ENCODE measurements at places on chromosomes 2 and 18.
A peak's percentile ranks its signal among the peaks of the same experiment; 100 is the strongest.

DNA sequence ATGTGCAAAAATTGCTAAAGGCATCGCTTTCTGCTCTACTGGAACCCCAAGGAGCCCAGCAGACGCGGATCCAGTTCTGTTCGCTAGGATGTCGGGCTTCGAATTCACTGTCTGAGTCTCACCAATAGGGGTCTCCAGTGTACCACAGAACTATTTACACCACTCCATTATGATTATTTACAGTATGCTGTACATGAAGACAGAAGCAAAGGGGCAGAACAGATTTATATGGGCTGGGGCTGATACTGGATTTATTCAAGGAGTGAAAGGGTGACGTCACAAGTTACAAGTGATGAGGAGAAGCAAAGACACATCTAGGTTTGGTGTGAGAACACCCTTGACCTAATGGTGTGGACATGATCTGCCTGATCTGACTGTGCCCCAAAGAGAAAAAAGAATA is 185.3 kb upstream of the ATP5MC3 start:
- no peak for DNase-seq

GRCh38 chr2:25701801-25702200 is 28.4 kb upstream of the DTNB start:
- no peak for DNase-seq

- no peak for DNase-seq
Observed at GRCh38 chr2:40348665-40349064, 103.2 kb downstream of the SLC8A1 start.

- no peak for DNase-seq
Observed at GRCh38 chr2:170221317-170222288, 43.7 kb downstream of the MYO3B start.

GRCh38 chr2:159508140-159508539 is 108.2 kb downstream of the BAZ2B start:
- no peak for DNase-seq

DNA sequence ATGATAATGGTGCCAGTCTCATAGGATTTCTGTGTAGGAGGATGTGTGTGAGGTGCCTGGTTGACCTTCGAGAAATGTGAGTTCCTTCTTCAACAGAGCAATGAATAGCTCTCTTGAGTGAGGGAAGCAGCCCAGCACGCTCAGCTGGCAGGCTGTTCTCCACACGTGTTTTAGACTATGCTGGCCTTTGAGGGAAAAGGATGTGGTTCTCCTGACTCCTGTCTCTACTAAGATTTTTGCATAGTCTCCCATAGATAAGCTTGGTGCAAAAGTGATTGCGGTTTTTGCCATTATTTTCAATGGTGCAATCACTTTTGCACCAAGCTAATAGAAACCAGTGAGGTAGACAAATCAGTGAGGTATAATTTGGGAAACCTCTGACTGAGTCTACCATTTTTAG is 284.1 kb downstream of the SLC4A3 start:
- DNase-seq, result no peak

GRCh38 chr2:168462543-168463045 is 6.5 kb downstream of the CERS6 start:
- DNase-seq, result no peak

DNA sequence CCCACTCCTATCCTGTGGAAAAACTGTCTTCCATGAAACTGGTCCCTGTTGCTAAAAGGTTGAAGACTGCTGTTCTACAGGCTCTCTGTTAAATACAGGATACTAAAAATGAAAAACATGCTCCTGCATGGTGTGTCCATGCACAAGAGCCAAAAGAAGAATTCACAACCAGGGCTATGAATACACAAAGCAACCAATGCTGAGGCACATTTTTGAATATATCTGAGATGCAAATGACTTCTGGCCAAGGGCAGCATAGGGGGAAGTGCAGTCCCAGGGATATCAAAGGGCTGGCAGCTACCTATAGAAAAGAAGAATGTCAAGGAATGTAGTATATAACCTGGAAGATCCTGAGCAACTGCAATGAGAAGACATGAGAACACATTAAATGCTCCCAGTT is 6.6 kb downstream of the NEMP2 start:
- DNase-seq, result no peak

DNA sequence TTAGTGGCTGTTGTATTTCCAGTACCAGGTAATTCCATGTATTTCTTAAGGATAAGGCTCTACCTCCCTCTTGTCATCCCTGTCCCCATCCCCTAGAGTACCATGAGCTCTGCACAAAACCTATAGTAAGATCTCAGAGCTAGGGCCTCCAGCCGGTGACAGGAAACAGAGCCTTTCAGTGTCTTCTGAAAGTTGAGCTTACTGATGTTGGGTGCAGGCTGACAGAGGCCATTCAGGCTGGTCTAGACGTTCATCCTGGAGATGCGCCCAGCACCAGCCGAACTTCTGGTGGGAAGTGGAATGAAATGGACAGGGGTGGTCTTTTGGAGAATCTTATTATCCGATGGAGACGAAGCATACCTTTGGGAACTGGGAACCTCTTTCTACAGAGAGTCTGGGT is 16.7 kb upstream of the LYPD6B start:
- DNase-seq, result no peak

DNA sequence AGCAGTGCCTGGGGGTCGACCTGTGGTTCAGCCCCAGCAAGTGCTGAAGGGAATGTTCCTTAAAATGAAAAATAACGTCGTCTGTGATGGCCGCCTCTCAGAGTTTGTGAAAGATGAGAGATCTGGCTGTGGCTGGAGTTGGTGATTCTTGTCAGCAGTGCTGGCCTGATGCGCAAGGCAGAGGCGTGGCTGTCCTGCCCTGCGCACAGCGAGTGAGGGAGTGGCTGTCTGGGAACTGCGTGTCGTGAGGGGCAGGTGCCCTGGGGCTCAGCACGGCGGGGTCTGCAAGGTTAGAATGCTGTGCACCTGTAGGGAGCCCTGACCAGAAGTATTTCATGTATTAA is 8.8 kb downstream of the NFATC1 start:
- no peak for DNase-seq

DNA sequence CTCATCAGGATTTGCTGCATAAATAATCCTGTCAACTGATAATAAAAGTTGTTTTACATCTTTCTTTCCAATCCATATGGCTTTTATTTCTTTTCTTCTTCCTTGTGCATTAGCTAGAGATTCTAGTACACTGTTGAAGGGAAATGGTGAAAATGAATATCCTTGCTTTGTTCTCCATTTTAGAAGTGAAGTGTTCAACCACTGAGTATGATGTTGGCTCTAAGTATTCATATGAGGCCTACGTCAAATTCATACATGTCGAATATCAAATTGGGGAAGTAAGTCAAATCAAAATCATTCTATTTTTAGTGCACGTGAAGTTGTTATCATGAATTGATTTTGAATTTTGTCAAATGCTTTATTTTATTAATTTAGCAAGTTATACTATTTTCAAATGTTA is 7.8 kb upstream of the ACKR3 start:
- DNase-seq, result no peak

- DNase-seq, result no peak
Observed at GRCh38 chr2:171878481-171878993, 15.5 kb downstream of the SLC25A12 start.

- DNase-seq, result no peak
Observed at GRCh38 chr18:45359275-45360009, 255.8 kb upstream of the SLC14A2 start.

DNA sequence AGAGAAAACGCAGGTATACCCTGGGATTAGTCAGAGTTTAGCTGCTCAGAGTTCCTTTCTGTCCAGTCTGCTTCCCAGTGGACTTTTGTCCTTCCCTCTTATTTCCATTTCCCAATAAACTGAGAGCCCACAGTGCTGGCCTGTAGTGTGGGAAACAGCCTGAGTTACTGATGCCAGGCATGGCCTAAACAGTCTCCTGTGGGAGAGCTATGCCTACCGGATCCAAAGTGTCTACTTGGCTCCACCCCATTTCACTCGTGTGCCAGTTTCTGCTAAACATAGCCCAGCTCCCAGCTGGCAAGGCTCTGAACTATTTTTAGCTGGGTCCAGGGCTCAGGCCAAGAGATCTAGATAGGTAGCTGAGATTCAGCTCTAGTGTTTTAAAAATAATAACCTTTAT is 15.6 kb upstream of the PPP1CB start:
- DNase-seq, result no peak

GRCh38 chr2:240558236-240558761 is 511 bp upstream of the ANKMY1 start:
- DNase-seq, result no peak

GRCh38 chr2:235706506-235706905 is 212.7 kb downstream of the AGAP1 start:
- no peak for DNase-seq

GRCh38 chr2:110866466-110866865 is 134.1 kb downstream of the ACOXL start:
- DNase-seq, result peak; percentile 78

GRCh38 chr18:8001711-8002301 is 434.7 kb downstream of the PTPRM start:
- no peak for DNase-seq

- DNase-seq, result no peak
Observed at GRCh38 chr2:170369894-170370293, 191.9 kb downstream of the MYO3B start.

DNA sequence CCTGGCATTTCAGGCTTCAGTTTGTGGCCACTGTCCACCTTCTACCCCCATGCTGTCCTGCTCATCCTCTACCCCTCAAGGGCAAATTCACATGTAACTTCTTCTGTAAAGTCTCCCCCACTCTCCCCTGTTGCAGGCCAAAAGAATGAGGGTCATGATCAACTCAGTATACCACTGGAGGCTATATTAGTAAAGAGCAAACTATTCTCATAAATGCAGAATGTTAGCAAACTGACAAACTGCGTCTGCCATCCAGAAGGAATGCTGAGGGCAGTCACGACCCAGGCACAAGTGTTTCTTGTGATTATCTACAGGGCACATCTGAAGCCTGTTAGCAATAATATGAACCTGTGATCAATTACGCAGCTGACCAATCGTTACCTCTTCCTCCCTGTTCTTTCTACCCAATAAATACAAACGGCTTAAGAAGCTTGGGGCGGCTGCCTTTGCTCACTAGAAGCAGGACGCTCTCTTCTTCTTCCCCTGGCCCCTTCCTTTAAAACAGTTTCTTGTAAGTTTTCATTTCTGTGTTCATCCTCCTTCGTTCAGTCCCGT is 58.3 kb downstream of the SEPTIN10 start:
- no peak for DNase-seq

GRCh38 chr2:11168488-11168887 is 13.2 kb downstream of the SLC66A3 start:
- DNase-seq, result no peak

DNA sequence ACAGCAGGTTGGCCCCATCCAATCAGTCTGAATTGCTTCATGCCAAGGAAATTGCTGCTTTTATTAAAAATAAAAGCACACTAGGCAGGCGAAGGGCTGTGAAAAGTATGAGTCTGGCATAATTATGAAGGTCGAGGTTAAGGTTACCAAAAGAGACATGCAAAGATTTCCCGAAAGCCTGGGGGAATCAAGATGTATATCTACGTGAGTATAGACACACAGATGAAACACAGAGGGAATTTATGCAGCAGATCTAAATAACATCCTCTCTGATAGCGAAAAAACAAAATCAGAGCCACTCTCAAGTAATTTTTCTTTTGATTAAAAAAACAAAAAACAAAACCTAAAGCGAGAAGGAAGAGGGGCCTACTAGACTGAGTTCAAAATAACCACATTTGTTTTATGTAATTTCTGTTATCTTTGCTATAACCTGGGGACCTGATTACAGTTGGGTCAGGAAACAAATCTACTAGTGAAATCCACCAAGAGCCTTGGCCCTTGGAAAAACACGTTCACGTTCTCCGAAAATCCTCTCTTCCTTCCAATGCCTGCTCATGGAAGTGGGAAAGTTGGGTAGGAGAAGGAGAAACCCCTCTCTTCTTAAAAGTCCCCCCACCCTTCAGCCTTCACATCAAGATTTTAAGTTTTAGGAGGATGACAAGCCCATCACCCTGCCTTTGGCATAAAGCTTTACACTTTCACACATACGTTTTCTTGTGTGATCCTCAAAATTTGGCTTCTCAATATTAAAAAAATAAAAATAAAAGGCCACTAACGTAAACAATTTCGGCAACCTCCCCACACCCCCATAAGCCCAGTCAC is 1.4 kb downstream of the AAK1 start:
- DNase-seq, result no peak

DNA sequence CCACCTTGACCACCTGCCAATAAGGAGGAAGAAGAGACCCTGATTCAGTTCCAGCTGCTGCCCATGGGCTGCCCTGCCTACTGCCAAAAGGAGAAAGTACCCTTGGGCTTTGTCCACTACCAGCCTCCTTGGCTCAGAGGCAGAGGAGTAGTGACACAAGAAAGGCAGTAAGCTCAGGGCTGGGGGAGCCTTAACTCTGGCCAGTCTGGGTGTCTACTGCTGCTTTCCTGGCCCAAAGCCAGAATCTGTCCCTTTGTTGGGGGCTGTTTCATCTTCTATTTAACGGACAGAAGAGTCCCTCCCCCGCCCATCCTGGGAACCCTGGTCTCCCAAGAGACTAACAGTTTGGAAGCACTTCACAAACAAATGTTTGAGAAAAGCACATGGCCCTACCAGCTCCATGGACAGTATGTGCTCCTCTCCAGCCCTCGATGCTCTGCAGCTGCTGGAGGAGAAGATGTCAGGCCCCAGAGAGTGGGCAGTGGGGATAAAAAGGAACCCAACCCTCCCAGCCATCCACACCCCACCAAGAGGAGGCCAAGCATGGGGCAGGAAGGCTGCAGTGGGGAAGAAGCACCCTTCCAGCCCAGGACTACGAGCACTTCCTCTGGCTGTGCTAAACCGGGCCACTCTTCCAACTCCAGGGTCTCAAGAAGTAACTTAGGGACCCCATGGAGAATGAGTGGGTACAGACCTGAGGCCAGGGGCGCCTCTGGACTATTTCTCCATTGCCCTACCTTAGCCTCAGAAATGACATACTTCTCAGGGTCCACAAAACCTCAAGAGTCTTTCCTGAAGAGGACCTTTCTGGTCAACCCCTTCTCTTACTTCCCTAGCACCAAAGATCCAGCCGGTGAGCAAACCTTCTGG is 1.2 kb downstream of the ATG9A start:
- DNase-seq, result no peak

- no peak for DNase-seq
Observed at GRCh38 chr2:102806250-102806837, 44.5 kb downstream of the TMEM182 start.

- DNase-seq, result no peak
Observed at GRCh38 chr2:3267869-3268704, 109.5 kb downstream of the EIPR1 start.

All from stimulated activated CD4-positive, alpha-beta T cell treated with anti-CD3 and anti-CD28 coated beads, Interleukin-15, amount 100 ng/mL, for 48 hours (primary cell).